ENCODE measurements at places on chromosomes 6 and 20. TPM values are rescaled to one million over a fixed set of nuclear protein-coding genes. Genes with fewer than 3 reads are reported as not detected.

Gene PPP1R16B
- 163 TPM for total RNA-seq

Gene CPNE5
- total RNA-seq = 5.7 TPM

DNA sequence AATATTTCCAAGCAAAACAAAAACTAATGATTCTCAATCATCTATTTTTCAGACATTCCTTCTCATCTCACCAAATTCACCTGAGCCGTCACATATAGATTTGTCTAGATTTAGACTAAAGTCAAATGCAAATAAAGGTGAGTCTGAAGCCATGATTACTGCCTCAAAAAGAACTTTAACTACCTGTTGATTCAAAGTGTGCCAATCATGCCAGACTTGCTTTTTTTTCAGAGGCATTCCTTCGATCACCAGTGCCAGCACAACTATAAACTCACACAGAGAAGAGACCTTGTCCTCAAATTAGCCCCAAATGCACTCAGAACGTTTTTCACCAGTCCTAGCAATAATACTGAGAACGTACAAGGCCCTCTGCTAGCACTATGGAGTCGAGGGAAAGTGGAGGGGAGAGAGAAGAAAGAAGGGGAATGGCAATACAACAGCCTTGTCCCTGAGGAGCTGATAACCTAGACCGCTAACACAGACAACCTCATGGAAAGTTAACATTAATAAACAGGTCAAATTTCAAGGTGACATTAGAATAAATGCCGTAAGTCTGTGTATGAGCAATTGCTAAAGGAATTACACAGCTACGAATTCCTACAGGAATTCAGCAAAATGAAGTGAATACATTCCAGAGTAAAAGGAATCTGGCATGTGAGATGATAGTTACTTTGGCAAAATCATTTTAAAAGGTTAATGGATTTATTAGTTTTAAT, 60.9 kb downstream of the EPB41L2 start:
- no peak for DNase-seq

DNA sequence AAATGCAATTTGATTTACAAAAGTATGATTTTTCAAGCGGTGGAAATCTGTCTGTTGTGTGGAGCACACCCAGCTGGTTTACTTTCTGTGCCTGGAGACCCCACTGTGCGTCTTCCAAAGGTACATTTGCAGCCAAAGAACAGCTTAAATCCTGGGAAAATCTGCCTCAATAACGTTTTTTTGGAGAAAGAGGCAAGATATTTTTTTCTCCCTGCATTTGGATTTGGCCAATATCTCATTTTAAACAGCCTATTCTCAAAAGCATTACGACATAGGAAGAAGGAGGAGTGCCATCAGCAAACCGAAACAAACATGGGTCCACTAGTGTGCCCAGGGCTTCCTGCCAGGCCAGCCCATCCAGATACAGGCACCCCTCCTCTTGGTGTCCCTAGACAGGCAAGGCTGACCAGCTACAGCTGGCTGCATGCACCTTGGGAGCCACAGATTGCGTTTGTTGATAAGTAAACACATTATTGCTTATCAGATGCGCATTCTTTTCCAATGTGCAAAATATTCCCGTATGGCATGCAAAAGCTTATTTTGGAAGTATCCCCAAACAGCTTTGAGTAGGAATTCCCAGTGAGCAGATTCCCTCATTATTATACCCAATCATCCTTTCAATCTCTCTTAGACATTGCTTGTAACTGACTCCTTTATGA, 184.5 kb upstream of the MARCKS start:
- peak; percentile 70 for DNase-seq

GRCh38 chr6:15493437-15494168, 169.2 kb downstream of the DTNBP1 start:
- no peak for DNase-seq

- DNase-seq = peak; percentile 48
Measured at GRCh38 chr6:81748994-81749393, 3.5 kb downstream of the TENT5A start.

DNA sequence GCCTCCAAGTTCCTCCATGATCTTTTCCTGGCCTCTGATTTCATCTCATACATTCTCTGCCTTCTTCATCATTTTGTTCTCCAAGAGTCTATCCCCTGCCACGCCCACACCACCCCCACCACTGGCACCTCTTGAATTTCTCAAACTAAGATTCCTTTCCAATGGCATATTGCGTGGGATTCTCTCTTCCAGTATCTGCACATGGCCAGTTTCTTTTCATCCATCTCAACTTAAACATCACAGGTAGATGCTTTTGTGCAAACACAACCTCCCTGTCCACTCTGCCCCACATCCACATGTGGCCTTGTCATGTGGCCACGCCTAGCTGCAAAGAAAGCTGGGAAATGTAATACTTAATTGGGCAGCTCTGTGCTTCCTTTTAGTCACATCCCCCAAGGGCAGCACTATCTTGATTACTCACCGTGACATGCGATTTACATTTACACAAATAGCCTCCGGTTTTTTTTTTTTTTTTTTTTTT, 33.4 kb upstream of the ZMYND8 start:
- no peak for DNase-seq
